ENCODE measurements at places on chromosomes 1 and 21. TPM values are rescaled to one million over a fixed set of nuclear protein-coding genes. Genes with fewer than 3 reads are reported as not detected.

DNA sequence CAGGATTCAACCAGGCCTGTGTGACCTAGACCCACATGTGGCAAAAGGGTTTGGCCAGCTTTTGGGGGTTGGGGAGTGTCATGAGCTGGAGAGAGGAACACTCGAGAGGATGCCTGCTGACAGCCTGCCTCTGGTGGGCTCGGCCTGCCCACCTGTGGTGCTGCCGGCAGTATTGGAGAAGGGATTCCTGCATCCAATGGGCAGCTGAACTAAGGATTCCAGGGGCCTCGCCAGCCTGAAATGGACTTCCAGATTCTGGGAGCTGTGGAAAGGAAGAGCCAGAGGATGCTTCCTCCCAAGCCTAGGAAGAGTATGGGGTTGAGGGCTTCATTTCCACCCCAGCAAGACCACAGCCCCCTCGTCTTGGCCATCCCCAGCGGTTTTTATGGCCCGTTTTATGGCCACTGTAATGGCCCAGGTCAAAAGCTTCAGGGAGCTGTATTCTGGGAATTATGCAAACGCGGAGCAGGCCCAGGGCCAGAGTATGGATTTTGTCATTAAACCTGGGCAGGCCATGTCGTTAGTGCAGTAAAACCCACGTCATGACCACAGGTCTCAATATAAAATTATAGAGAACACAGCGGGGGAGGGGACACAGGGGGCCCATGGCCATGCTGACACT, 63.6 kb downstream of the TMEM53 start:
- no peak for DNase-seq

GRCh38 chr1:92583821-92584760, 97.4 kb upstream of the GFI1 start:
- DNase-seq: peak; percentile 70

- DNase-seq: no peak
Observed at GRCh38 chr1:40905061-40905460, 42.9 kb upstream of the CITED4 start.

GRCh38 chr21:44463724-44464123, 8.4 kb downstream of the LRRC3 start:
- no peak for DNase-seq

DNA sequence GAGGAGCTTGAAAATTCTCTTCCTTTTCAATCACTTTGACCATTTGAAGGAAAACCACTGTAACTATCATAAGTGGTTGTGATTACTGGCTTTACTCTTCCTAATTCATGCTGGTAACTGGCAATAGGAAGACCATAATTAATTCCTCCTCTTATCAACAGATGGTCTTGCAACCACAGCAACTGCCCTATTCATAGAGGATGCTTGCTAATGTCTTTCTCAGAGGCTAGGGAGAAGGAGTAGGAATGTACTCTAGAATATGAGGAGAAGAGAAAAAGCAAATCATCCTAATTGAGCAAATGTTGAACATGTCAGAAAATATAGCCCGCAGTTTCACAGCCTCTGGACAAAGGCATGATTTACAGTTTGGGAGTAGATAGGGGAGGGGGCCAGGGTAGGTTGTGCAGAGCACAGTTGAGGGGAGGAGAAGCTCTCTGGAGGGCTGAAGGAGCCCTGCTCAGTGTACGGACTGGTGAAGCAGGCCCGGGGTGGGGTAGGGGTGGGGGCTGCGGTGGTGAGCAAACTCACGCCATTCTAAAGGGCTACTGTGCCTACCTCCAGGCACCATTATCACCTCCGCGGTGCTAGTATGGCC, 192.9 kb downstream of the PCP4 start:
- DNase-seq: no peak

The NBL1 gene
- 239 TPM for polyA plus RNA-seq

GRCh38 chr1:222275729-222276465, 272.0 kb downstream of the HHIPL2 start:
- DNase-seq: no peak

The IVL gene
- polyA plus RNA-seq: 1.2 TPM

The CYYR1 gene
- 0.19 TPM for polyA plus RNA-seq

- DNase-seq: peak; percentile 80
Observed at GRCh38 chr1:32247983-32248889, 1.2 kb downstream of the FAM167B start.

DNA sequence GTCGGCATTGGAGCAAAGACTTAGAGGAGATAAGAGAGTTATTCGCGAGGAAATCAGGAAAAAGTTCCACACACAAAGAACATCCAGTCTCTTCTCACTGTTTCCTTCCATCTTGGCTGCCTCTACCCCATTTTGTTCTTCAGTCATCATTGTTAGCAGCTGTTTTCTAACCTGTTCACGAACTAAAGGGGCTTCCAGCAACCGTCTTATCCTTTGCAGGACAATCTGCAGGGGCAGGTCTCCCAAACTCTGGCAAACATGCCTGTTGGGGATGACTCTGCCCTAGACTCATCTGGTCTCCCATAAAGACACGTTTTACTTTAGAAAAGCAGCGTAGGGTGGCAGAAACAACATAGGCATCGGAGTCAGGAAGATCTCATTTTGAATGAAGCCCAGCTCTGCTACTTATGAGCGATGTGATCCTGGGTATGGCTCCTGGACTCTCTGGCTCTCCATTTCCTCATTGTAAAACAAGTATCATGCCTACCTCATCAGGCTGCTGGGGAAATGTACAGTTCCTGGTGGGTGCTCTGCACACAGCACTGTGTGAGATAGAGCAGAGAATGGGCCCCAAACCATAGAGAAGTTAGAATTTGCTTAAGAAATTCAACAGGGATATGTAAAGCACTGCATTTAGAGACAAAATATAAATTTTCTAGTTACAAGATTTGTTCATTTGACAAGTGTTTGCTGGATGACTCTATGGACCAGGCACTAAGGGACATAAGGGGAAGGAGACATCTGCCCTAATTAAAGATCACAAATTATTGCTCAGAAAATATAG, 59.7 kb downstream of the MEF2D start:
- no peak for DNase-seq

DNA sequence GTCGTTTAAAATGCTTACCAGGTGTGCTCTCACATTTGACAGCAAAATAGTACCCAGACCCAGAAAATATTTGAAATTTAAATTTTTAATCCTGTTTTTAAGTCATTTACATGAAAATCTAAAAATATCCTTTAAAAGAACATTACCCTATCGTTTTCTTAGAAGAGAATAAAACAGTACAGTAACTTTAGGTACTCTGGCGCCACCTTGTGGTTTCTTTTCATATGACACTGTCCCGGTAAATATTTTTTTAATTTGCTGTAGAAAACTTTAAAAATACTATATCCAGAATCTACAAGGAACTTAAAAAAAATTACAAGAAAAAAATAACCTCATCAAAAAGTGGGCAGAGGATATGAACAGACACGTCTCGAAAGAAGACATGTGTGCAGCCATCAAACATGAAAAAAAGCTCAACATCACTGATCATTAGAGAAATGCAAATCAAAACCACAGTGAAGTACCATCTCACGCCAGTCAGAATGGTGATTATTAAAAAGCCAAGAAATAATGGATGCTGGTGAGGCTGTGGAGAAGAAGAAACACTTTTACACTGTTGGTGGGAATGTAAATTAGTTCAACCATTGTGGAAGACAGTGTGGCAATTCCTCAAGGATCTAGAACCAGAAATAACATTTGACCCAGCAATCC, 129.2 kb downstream of the RGS21 start:
- peak; percentile 36 for DNase-seq

Data from GM23248 (cell line).